ENCODE measurements at places on chromosomes 5 and 9.

- peak; percentile 28 for DNase-seq
These were observed 120.7 kb upstream of the APC start for GRCh38 chr5:112616812-112617547.

GRCh38 chr9:123739387-123739786 is 190.5 kb downstream of the DENND1A start:
- no peak for DNase-seq

DNA sequence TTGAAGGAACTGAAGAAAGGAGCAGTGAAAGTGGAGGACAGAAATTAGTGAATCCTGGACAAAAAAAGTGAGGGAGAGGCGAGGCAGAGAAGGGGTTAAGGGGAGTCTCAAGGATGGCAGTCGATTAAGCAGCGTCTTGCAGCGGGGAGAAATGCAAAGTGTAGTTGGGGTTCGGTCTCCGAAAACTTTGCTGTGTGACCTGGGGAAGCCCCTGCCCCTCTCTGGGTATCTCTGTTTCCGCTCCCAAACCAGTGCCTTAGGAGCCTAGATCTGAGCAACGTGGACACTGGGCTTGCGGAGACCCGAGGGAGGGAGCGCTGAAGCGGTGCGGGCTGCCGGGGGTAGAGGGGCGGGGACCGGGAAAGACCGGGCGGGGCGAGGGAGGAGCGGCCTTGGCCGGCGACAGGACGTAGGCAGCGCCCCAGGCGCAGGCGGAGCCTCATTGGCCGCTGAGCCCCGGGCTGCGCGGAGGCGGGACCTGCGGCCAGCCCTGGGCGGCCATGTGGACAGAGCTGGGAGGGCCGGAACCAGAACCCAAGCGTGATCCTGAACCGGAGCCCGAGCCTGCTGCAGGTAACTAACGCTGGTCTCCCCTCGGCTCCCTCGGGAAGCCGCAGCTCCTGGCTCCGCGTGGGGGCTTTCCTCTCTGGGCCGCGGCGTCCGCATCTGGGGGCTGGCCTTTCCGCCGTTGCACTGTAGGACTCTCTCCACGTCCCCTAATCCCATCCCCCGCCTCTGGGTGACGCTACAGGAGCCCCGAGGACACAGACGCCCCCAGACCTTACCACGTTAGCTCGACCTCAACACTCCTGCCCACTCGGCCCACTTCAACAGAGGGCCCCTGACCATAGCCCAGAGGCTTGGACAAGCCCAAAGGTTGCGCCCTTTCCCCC is at the start of gene ALDH1B1:
ALDH1B1 (plus strand) TSS at position 468 of the 893 bp plus-strand sequence. CDS start 3,047 bp downstream, outside the sequence.
- DNase-seq = peak; percentile 87

GRCh38 chr9:72788966-72789735 is 163.7 kb downstream of the ALDH1A1 start:
- DNase-seq = no peak

GRCh38 chr5:35171078-35171477 is 59.2 kb downstream of the PRLR start:
- DNase-seq = no peak

- peak; percentile 95 for DNase-seq
These were observed at the start of gene ELAVL2 for GRCh38 chr9:23826120-23826629. Gene ELAVL2 (minus strand): TSS chr9:23826240. CDS start chr9:23762234, 64,006 bp downstream.

DNA sequence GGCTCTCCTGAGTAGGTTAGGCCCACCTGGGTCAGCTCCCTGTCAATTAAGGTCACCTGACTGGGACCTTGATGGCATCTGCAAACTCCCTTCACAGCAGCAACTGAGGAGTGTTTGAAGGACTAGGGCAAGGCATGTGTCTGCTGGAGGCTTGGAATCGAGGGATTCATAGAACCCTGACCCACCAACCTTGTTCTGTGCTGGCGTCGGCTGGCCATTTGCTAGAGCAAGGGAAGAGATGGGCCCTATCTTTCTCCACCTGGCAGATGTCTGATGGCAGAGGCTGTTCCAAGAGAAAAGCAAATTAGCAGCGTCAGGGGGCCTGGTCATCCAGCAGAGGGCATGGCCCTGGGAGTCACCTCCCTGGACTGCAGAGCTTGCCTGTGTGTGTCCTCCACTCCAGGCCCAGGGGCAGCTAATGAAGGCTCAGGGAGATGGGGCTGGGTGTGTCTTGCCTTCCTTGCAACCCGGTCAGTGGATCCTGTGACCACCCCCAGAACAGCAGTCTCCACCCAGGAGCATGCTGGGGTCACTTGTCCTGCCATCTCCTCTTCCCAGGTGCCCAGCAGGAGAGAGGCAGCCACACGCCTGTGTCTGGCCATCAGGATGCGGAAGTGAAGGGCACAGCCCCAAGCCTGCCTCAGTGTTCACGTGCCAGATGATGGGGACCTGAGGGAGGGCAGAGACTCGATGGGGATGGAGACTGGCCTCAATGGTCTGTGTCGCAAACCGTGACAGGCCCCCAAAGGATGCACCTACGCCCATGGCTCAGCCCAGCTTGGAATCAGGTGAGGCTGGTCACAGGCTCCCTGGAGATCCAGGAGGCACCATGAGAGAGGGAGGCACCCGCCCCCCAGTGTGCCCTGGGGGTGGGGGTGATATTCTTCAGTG is 53.9 kb downstream of the BARX1 start:
- no peak for DNase-seq

DNA sequence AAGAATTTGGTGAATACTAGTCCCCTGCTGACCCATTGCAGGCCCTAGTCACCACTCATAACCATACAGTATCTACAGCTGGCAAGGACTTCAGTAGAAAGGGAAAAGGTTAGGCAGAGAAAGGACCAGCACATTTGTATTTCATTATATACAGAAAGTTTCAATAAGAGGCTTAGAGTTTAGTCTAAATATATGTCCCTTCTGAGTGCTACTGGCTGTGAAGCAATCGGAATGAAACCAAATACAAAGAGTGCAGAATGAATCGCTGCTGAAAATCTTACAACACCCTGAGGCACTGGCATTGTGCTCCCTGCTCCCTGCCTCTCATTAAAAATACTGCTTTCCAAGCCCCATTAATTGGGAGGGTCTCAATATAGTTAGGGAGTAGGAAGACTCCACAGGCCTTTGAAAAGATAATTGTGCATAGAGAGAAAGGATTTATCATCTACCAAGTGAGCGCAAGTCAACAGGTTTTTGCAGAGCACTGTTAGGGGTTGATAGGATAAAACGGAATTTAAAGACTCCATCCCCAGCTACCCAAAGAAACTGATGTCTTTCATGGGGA is 110.8 kb downstream of the SLC1A3 start:
- DNase-seq = no peak

DNA sequence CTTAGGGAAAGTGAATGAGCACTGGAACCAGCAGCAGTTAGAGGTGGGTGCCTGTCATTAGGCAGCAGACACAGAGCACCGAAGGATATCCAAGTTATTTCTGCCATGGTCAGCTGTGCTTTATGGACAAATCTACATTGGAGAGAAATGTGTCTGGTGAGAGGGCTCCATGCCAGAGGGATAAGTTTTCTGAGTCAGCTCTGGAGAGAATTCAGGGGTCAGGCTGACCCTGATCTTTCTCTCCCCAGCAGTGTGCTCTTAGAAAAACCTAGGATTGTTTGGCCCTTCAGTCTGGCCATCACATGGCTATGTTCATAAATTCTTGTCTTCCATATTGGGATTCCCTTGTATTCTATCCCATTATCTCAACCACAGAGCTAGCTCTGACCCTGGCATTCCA is 8.9 kb upstream of the IL17B start:
- DNase-seq = no peak

- no peak for DNase-seq
These were observed 76.4 kb downstream of the MEGF10 start for GRCh38 chr5:127367029-127367428.

- no peak for DNase-seq
These were observed 12.0 kb upstream of the TOR2A start for GRCh38 chr9:127746959-127747569.

GRCh38 chr5:58240322-58240721 is 219.6 kb downstream of the PLK2 start:
- DNase-seq = no peak

DNA sequence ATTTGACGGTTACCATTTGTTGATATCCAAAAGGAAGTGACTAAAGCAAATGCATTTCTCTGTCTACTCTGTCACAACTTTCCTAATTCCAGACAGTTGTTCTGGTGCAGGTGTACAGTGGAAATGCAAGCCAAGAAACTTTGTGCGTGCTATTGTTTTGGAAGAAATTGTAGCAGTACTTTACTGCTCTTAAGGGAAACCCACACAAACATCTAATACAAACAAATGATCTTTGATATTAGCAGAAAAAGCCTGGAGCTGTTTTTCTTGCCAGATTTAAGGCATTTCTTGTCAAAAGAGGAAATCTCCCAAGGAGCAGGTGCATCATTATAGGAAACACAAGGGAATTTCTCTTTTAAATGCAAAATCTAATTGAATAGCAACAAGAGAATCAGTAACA is 2.0 kb downstream of the SNCAIP start:
- DNase-seq = no peak

DNA sequence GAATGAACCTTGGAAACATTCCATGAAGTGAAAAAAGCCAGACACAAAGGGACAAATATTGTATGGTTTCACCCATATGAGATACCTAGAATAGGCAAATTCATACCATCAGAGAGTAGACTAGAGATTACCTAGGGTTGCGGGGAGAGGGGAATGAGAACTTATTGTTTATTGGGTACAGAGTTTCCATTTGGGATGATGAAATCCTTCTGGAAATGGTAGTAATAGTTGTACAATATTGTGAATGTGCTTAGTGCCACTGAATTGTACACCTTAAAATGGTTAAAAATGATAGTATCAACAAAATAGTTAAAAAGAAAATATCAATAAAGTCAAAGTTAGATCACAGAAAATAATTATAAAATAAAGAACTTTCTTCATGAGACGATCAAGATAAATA is 25.5 kb downstream of the CATSPER3 start:
- no peak for DNase-seq

DNA sequence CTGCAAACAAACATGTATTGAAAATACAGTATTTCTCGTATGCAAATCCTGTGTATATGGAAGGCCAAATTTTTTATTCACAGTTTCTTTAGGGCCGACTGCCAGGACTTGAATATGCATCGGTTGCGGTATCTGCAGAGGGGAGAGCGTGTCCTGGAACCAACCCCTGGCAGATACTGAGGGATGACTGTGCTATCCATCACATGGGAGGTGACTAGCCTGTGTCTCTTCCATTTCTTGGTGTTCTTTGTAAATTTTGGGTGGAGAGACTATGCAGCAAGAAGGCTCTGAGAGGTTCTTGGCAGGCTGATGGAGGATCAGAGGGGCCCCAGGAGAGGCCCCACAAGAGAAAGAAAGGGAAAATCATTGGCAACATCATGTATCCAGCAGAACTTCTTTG is 384.3 kb downstream of the YTHDC2 start:
- no peak for DNase-seq

- DNase-seq = no peak
These were observed 90.6 kb downstream of the RALGPS1 start for GRCh38 chr9:127004946-127005769.

GRCh38 chr9:104073770-104074133 is 20.4 kb upstream of the SMC2 start:
- DNase-seq = no peak

DNA sequence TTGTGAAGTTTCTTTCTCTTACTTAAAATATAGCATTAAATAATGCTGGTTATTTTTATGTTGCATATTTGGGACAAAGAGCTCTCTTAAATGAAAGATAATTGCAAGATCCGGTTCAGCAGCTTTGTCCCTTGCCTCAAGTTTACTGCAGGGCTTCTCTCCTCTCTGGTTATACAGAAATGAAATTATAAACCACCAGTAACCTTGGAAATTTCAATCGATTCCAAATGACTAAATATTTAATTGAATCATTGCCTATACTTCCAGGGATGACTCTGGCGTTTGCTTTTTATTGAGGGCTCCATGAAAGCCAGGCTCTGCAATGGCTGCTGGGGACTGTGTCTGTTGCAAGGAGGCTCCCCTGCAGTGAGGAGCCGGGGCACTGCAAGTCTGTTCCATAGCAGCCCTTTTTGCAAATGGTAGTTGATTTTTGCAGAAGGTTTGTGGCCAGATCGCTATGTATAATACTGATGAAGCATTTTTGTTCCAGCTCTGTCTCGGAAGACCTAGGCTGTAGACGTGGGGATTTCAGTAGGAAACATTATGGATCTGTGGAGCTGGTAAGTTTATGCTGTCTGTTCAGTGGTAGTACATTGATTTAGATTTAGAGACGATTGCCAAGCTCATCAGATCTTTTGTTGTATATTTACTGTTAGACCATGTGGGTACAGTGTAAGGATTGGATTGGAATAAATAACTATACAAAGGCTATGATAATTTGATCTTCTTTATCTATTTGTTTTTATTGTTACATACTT is at the start of gene GARNL3:
GARNL3 (plus strand) TSS at position 313 of the 758 bp plus-strand sequence; CDS start at position 417, 104 bp downstream.
- no peak for DNase-seq

- no peak for DNase-seq
These were observed 1860.7 kb upstream of the WWC1 start for GRCh38 chr5:166430491-166431319.

- no peak for DNase-seq
These were observed 64.0 kb upstream of the UBTD2 start for GRCh38 chr5:172347496-172348052.

GRCh38 chr5:34690301-34690700 is 34.2 kb downstream of the RAI14 start:
- DNase-seq = no peak

GRCh38 chr5:170302653-170303501 is 5.3 kb upstream of the LCP2 start:
- no peak for DNase-seq

DNA sequence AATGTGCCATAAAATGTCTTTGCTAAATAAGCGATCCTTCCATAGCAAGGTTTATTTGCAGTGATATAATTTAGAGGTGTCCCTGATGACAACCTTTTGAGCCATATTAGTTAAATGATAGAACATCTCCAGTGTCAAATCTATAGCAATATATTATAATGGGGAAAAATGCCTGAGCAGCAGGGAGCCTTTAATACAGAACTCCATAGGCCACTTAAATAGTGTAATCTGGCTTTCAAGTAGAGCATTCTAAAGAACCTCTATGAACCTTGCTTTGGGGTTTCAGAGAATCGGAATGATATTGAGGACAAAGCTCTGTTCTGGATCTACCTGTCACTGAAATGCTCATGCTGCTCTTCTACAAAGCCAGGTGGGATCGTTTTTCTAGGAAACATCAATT is 96.7 kb upstream of the MEF2C start:
- DNase-seq = no peak

DNA sequence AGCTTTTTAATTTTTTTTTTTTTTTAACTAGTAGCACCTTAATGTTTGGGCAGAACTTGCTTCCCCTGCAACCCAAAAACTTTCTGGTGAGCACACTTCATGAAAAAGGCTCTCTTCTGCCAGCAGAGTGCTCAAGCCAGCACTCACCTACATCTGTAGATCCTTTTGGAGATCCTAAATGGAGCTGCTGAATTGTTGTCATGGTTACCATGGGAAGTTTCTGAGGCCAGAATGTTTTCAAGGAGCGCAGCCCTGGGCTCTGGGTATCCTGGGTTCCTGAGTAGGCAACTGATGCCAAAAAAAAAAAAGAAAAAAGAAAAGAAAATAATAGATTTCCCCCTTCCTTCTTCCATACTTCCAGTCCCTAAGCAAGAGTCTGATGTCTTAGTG is 3.1 kb upstream of the CPEB4 start:
- DNase-seq = no peak

GRCh38 chr5:96026406-96027041 is 64.9 kb upstream of the ELL2 start:
- no peak for DNase-seq
